Activated CD4-positive, alpha-beta memory T cell treated with anti-CD3 and anti-CD28 coated beads, Interleukin-2, amount 10 ng/mL, durations not matched to agents 7 days and 5 days (primary cell): ENCODE measurements at places on chromosomes 2 and 18. TPM values are rescaled to one million over a fixed set of nuclear protein-coding genes. Genes with fewer than 3 reads are reported as not detected.

The EIF2B4 gene
- 36.9 TPM for total RNA-seq

The UGT1A5 gene
- not detected for total RNA-seq

The SERPINB3 gene
- total RNA-seq: not detected

The TSN gene
- 56.7 TPM for total RNA-seq

The GPAT2 gene
- total RNA-seq: 7.1 TPM

The FAM228A gene
- not detected for total RNA-seq
